Fibroblast of the conjunctiva (primary cell): ENCODE measurements at places on chromosomes 12 and 14.

DNA sequence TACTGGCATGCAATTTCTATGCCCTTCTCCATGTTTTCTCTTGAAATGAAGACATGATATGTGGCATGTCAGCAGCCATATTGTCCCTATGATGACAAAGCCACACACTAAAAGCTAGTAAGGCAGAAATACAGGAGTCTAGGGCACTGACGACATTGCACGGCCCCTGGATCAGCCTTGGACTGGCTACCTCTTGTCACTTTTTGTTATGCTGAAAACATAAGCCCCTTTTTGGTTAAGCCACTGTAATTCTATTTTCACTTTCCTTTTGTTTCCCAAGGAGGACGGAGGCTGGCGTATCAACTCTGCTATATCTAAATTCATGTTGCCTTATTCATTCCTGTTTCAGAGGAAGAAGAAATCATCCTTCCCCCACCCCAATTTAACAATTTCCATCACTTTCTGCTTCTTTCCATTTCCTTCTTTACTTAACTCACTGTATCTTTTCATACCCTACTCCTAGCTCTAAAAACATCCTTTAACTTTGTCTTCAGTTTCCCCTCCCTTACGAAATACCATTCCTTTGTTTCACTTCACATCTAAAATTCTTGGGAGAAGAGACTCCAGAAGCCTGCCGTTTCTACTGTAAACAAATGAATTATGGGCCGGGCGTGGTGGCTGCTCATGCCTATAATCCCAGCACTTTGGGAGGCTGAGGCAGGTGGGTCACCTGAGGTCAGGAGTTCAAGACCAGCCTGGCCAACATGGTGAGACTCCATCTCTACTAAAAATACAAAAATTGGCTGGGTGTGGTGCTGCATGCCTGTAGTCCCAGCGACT lies 364.1 kb downstream of the PCNX1 start:
- DNase-seq, result no peak

DNA sequence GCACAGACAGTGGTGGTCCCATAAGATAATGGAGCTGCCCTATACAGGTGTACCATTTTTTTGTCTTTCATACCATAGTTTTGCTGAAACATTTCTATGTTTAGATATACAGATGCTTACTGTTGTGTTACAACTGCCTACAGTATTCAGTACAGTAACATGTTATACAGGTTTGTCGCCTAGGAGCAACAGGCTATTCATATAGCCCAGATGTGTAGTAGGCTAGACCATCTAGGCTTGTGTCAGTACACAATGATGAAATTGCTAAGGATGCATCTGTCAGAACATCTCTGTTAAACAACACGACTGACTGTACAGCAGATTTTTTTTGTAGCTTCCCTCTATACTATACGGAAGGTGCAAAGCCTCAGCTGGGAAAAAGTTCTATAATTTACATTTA lies 30.5 kb downstream of the RAD9B start:
- no peak for DNase-seq

- no peak for DNase-seq
Measured at GRCh38 chr12:102540815-102541385, 60.5 kb upstream of the IGF1 start.

GRCh38 chr12:71536939-71537622 lies 97.5 kb downstream of the LGR5 start:
- no peak for DNase-seq

- DNase-seq, result no peak
Measured at GRCh38 chr12:31008241-31008761, 65.4 kb upstream of the DDX11 start.

- no peak for DNase-seq
Measured at GRCh38 chr12:51923506-51924365, 16.4 kb downstream of the ACVRL1 start.

- DNase-seq, result no peak
Measured at GRCh38 chr14:103137689-103138300, 14.5 kb downstream of the TNFAIP2 start.

- DNase-seq, result peak; percentile 12
Measured at GRCh38 chr14:82387699-82388098, 854.0 kb upstream of the SEL1L start.

DNA sequence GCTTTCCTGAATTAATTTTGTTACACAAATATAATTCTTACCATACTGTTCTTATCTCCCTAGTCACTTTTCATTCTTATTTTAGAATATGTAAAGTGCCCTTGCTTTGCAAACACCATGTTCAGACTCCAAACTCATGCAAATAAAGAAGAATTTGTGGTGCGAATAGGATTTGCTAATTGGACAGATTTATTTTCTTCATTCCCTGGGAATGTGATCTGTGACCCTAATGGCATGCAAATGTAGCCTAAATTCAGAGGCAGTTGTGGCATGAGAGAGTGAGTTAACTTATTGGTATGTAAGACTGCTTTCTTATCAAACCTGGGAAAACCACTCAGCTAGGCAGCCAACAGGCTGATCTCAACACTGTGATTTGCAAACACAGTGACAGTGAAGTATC lies 10.0 kb downstream of the CAPZA3 start:
- peak; percentile 13 for DNase-seq

- no peak for DNase-seq
Measured at GRCh38 chr14:34971381-34971780, 11.4 kb upstream of the SRP54 start.

DNA sequence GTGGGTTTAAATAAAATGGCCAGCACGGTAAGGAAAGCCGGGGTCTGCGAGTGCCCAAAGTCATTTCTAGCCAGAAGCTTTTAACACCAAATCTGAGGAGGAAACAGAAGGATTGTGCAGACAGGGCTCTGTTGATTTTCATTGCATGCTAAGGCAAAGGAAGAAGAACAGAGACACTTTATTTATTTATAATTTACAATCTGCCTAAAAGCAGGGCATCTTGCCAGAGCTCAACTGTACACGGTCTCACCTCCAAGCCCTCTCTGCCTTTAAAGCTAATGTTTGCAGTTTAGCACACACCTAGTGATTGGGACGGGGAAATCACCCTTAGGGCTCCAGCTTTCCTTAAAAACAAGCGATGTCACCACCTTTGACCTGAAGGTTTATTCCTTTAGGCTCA lies 4.0 kb downstream of the KCNA5 start:
- no peak for DNase-seq

DNA sequence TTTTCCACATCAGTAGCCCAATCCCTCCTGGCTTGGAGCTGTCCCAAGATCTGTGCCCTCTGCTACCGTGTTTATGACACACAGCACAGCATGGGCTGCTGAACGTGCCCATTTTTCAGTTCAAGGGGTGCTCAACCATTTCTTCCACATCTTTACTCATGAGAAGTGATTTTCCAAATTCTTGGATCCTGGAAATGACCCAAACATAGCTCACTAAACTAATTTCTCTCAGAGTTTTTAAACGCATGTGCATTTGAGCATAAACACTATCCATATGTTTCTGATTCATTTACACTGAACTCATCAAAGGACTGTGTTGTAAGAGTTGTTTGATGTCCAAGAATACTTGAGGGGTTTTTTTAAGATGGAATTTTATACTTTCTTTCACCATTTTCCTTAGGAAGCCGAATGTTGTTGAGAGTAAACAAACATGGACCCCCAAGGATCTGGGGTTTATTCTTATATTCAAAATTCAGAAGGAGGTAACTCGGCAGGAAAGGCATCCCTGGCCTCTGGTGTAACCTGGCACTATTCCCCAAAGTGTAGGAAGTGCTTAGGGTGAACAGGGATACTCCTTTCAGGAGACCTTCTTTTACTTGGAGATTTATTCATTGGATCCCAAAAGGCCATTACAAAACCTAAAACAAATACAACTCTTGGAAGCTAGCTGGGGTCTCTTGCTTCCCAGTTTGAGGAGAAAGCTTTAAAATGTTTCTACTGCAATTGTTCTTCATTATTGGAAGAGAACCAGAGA lies 215.0 kb downstream of the BMP4 start:
- peak; percentile 33 for DNase-seq

GRCh38 chr12:38053113-38053512 lies 263.5 kb upstream of the ALG10B start:
- no peak for DNase-seq

DNA sequence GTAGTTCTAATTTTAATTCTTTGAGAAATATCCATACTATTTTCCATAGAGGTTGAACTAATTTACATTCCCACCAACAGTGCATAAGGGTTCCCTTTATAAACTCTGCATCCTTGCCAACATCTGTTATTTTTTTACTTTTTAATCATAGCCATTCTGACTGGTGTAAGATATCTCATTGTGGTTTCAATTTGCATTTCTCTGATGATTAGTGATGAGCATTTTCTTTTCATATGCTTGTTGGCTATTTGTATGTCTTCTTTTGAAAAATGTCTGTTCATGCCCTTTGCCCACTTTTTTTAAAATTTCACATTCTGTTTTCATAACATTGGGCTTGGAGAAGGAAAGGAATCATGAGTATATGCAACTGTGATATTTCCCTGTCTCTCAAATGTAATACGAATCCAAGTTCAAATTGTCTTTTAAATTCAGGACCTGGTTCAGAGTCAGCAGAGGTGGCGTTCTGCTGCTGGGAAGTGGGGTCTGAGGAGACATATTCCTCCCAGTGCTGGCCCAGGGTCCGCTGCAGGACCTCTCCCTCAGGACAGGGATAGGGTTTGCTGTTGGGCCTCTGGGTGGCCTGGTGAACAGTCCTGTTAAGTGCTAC lies 81.2 kb upstream of the ETV6 start:
- DNase-seq, result no peak

- DNase-seq, result peak; percentile 96
Measured at GRCh38 chr12:10721651-10722501, 1.2 kb downstream of the YBX3 start.

DNA sequence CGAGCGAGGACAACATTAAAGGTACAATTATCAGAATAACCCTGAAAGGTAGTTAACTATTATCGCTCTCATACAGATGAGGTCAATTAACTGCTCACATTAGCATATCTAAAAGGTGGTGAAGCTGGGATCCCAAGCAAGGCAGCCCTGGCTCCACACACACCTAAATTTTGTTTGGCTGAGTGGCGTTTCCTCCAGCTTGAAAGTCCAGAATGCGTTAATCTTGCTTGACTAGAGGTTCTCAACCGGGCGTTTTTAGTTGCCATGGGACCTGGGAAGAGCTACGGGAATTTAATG lies 531 bp downstream of the DLGAP5 start:
- no peak for DNase-seq

DNA sequence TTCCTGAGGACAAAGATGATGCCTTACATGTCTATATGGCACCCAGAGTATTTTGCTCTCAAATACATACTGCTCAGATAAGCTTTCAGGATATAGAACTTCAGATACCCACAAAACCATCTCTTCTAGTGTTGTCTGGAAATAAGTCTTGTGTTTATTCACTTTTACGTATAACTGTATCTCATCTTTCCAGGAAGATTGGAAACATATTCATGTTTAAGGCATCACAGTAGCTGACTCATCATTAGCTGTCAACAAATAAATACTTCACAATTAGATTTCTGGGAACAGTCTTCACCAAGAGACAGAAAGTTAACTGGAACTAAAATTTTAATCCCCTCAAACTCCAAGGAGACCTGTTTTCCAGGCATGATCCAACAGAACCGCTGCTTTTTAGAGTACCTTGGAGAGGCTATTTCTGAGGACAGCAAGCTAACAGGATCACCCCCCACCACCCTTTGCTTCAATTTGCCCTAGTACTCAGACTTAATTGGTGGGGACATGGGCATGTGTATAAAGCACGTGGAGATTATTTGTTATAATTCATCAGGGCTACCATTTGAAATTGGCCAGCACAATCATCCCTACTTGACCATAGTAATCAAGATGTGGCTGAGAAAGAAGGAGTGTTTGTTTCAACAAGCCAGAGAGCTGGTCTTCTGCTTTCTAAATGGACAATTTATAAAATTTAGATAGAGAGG lies 129.3 kb upstream of the HIF1A start:
- peak; percentile 85 for DNase-seq

DNA sequence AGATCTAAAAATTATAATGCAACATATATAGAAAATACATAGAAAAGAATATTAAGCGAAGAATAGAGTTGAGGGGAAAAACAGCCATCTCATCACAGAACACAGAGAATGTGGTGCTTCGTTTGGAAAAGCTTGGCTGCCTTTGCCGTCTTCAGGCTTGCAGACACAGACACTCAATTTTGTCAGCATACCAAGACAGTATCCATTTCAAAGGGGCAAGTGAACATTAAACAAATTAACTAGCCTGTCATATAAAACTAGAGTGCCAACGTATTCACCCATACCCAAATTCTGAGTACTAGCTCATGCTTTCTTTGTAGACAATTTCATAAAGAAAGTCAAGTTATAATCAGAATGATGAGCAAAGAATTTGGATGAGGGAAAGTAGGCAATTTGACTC lies 40.5 kb downstream of the DMAC2L start:
- no peak for DNase-seq

DNA sequence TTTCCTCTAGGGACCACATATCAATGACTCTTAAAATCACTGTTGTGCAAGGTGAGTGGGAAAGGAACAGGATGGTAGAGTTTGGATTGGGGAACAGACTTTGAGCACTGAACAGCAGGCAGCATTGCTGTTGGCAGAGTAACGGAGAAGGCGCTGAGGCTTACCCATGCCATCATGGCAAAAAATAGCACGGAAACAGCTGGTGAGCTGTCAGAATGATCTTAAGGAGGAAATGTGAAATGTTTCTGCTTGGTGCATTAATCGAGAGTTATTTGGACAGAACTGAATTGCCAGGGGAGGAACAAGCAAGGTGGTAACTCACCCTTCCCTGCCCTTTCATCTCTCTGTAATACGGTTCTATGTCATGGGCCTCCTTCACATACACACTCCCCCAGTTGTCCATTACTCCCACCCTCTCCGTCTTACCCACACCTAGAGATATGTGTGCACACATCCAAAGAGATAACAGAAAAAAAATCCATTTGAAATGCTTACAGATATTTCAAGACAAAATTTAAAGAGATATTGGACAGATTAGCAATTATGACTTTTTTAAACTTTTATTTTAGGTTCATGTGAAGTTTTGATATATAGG lies 572.5 kb downstream of the DIO2 start:
- no peak for DNase-seq

- DNase-seq, result no peak
Measured at GRCh38 chr14:71155743-71156142, 248.5 kb downstream of the PCNX1 start.
